ENCODE measurements at places on chromosomes 6 and 20. TPM values are rescaled to one million over a fixed set of nuclear protein-coding genes. Genes with fewer than 3 reads are reported as not detected.

DNA sequence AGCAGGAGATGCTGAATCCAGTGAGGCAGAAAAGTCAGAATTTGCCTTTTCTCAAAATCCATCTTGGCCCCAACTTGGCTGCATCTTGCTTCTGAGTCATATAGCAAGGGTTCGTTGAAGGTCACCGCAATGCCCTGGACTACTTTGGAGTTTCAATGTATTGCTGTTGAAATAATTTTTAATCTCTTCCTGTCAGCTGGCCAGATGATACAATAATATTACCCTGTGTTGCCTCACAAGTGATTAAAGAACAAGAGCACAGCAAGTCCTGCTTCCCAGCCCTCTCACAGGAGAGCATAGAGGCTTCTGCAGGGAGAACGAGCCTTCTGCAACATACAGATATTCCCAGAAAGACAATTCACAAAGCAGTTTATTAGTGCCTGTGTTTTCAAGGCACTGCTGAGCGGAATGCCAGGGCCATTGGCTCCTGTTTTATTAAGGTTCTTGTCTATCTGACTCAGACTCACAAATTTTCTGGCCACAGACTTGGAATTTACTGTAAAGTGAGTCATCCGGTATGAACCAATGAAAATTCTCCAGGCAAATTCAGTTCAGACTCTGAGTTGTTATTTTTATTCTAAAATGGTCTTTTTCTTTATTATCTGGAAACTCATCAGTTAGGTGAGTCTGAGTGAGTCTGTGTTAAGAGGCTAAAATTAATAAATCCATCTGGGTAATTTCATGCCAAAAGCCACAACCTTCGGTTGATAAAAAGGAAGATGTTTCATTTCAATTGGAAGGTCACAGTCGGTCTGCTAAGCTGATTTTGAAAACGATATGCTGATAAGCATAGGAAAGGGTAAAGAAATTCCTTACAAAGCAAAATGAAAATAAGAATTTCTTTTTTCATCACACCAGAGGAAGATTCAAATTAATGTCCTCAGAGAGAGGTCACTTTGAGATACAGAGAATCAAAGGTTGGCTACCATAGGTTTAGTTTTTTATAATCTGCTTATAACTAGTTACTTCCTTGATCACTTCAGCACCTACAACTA lies 289.4 kb upstream of the STXBP5 start:
- peak; percentile 48 for DNase-seq
- no peaks in the 10 kb centered on the region for H3K27me3 ChIP-seq
- H3K4me1 ChIP-seq, result peaks cover 4% of the 10 kb centered on the region
- no peaks in the 10 kb centered on the region for H3K36me3 ChIP-seq
- peak overlapping the region; percentile 8 for H3K4me3 ChIP-seq
- H3K27ac ChIP-seq, result peak overlapping the region; percentile 15

DNA sequence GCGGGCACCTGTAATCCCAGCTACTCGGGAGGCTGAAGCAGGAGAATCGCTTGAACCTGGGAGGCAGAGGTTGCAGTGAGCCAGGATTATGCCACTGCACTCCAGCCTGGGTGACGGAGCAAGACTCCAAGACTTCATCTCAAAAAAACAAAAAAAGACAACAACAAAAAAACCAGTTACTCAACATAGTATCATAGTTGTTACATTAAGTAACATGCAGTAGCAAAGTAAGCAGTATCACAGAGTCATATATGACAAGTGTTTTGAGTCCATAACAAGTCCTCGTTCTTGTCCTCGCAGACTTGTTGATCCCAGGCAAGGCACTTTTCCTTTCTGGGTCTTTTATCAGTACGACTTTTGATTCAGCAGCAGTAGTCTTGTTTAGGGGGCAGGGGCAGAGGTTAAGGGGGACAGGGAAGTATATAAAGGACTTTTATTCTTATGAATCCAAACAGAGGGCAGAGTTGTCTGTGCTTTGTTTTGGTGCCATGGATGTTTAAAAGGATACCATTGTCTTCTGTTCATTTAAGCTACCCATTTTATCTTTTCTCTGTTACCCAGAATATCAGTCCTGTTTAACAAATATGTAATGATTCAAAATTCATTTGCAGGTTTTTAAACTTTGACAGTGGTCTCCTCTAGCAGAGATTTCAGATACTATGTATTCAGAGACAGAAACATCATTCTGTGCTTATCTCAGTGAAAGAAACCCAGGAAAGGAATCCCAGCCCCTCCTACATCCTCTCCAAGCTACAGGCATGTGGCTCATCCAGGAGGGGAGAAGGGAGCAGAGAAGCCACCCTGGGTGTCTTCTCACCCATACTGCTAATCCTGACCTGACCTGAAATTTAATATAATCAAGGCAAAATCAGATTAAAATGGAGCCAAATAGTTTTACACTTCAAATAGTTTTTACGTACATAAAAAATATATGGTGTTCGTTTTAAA lies 137.9 kb upstream of the EDN1 start:
- H3K27ac ChIP-seq, result no peak overlapping the region
- DNase-seq, result no peak
- H3K27me3 ChIP-seq, result no peaks in the 10 kb centered on the region
- H3K4me3 ChIP-seq, result no peak overlapping the region
- peaks cover 2% of the 10 kb centered on the region for H3K4me1 ChIP-seq
- no peaks in the 10 kb centered on the region for H3K36me3 ChIP-seq

- no peak overlapping the region for H3K4me3 ChIP-seq
- peak; percentile 89 for DNase-seq
- no peak overlapping the region for H3K27ac ChIP-seq
- H3K27me3 ChIP-seq, result no peaks in the 10 kb centered on the region
- H3K4me1 ChIP-seq, result peaks cover 10% of the 10 kb centered on the region
- H3K36me3 ChIP-seq, result no peaks in the 10 kb centered on the region
Observed at GRCh38 chr6:168699631-168700295, 258.8 kb downstream of the SMOC2 start.

DNA sequence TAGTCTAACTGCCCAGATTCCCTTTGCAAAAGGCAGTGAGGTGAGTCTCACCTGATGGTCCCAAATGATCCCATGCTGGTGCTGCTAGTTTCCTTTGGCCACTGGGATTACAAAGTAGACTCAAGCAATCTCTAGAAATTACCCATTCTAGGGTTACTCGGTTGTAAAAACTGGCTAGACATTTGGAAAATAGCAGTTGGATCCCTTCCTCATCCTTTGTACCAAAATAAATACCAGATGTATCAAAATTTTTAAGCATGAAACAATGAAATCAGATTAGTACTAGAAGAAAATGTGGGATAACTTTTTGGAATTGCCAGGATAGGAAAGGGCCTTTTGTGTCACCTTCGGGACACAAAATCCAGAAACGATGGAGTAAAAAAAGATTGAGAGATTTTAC lies 112.9 kb upstream of the TOP1 start:
- no peak overlapping the region for H3K4me3 ChIP-seq
- no peak overlapping the region for H3K27ac ChIP-seq
- H3K4me1 ChIP-seq, result no peaks in the 10 kb centered on the region
- DNase-seq, result no peak

DNA sequence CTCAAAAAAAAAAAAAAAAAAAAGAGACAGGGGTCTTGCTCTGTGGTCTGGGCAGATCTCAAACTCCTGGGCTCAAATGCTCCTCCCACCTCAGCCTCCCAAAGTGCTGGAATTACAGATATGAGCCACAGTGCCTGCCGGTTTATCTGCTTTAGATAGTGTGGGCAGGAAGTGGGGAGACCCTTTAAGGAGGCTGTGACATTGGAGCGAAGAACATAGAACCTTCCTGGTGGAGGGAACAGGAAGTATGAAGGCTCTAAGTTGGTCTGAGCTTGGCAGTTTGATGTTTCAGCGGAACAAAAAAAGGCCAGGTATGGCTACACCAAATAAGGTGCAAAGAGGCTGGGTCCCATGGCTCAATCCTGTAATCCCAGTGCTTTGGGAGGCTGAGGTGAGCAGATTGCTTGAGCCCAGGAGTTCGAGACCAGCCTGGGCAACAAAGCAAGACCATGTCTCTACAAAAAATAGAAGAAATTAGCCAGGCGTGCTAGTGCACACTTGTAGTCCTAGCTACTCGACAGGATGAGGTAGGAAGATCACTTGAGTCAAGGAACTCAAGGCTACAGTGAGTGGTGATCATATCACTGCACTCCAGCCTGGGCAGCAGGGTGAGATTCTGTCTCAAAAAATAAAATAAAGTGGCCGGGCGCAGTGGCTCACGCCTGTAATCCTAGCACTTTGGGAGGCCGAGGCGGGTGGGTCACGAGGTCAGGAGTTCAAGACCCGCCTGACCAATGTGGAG lies 8.7 kb upstream of the ZMYND8 start:
- H3K4me1 ChIP-seq, result peaks cover 9% of the 10 kb centered on the region
- H3K27ac ChIP-seq, result no peak overlapping the region
- no peaks in the 10 kb centered on the region for H3K27me3 ChIP-seq
- H3K36me3 ChIP-seq, result no peaks in the 10 kb centered on the region
- no peak overlapping the region for H3K4me3 ChIP-seq
- DNase-seq, result no peak

PGC gene
- total RNA-seq, result not detected

- no peak overlapping the region for H3K27ac ChIP-seq
- H3K36me3 ChIP-seq, result no peaks in the 10 kb centered on the region
- no peaks in the 10 kb centered on the region for H3K4me1 ChIP-seq
- DNase-seq, result no peak
Observed at GRCh38 chr6:125868252-125868651, 77.5 kb downstream of the NCOA7 start.

BCAS1 gene
- 0.51 TPM for total RNA-seq

- no peaks in the 10 kb centered on the region for H3K36me3 ChIP-seq
- no peak overlapping the region for H3K27ac ChIP-seq
- H3K27me3 ChIP-seq, result no peaks in the 10 kb centered on the region
- DNase-seq, result no peak
Observed at GRCh38 chr6:33790379-33790778, 1.4 kb upstream of the LEMD2 start.

GRCh38 chr20:59063358-59064213 lies 21.0 kb upstream of the PRELID3B start:
- no peaks in the 10 kb centered on the region for H3K36me3 ChIP-seq
- no peak overlapping the region for H3K4me3 ChIP-seq
- peak; percentile 11 for DNase-seq
- H3K27ac ChIP-seq, result no peak overlapping the region
- no peaks in the 10 kb centered on the region for H3K4me1 ChIP-seq

DNA sequence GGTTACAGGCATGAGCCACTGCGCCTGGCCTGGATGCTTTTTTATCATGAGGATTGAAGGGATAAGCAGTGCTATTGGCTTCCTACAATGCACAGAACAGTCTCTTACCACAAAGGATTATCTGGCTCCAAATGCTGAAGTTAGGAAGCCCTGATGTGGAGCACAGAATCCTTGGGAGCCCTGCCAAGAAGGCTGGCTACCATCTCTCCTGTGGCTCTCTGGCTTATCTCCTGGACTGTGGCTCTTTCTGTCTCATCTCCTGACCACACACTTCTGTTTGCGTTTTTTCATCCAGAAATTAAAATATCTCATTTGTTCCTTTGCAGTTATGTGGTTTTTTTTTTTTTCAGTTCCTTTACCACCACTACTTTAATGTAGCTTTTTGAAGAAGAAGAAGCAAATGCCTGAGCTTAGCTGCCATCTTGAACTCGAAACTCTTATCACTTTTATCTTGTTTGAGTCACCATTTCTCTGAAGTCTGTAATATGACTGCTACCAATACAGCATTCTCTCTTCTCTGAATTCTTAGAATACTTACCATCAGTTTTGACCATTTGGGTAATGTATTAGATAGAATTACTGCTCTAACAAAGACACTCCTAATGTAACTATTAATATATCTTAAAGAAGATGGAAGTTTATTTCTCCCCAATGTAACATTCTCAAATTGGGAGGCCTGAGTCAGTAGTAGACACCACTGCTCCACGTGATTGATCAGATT lies 1044.7 kb downstream of the KIF16B start:
- H3K27ac ChIP-seq, result no peak overlapping the region
- DNase-seq, result peak; percentile 41
- H3K27me3 ChIP-seq, result no peaks in the 10 kb centered on the region
- H3K4me1 ChIP-seq, result no peaks in the 10 kb centered on the region
- no peaks in the 10 kb centered on the region for H3K36me3 ChIP-seq

- no peaks in the 10 kb centered on the region for H3K36me3 ChIP-seq
- H3K27ac ChIP-seq, result peak overlapping the region; percentile 37
- no peaks in the 10 kb centered on the region for H3K27me3 ChIP-seq
- H3K4me3 ChIP-seq, result peak overlapping the region; percentile 96
- DNase-seq, result no peak
Observed at GRCh38 chr6:70412252-70413113, 825 bp upstream of the FAM135A start.

BACH2 gene
- total RNA-seq, result 16.4 TPM

MAS1 gene
- 0.11 TPM for total RNA-seq

- peak; percentile 59 for DNase-seq
- H3K36me3 ChIP-seq, result no peaks in the 10 kb centered on the region
- peaks cover 13% of the 10 kb centered on the region for H3K4me1 ChIP-seq
- no peaks in the 10 kb centered on the region for H3K27me3 ChIP-seq
Observed at GRCh38 chr20:37358366-37359150, 12.6 kb downstream of the SRC start.

DNA sequence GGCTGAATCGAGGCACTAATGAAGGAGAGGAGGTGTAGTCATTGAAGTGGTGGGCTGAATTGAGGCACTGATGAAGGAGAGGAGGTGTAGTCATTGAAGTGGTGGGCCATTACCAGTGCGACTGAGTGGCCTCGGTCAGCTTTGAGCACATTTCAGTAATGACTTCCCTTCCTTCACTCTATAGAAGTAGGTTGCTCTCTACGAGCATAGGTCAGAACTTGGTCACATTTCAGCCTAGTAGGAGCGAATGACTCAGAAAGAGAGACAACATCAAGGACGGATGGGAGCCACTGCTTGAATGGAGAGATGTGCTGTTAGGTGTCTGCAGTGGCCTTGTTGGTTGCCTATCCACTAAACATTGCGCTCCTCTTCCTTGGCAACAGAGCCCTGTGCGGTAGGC lies 39.5 kb downstream of the ZDHHC14 start:
- H3K4me3 ChIP-seq, result no peak overlapping the region
- H3K4me1 ChIP-seq, result no peaks in the 10 kb centered on the region
- no peaks in the 10 kb centered on the region for H3K27me3 ChIP-seq
- H3K36me3 ChIP-seq, result no peaks in the 10 kb centered on the region
- no peak overlapping the region for H3K27ac ChIP-seq

PRL gene
- 0.22 TPM for total RNA-seq

- DNase-seq, result no peak
- H3K36me3 ChIP-seq, result no peaks in the 10 kb centered on the region
- H3K27ac ChIP-seq, result peak overlapping the region; percentile 93
- H3K4me3 ChIP-seq, result peak overlapping the region; percentile 61
- H3K4me1 ChIP-seq, result peaks cover 3% of the 10 kb centered on the region
Observed at GRCh38 chr6:56541741-56542360, 100.8 kb downstream of the DST start.

DDO gene
- total RNA-seq, result not detected

CCN6 gene
- not detected for total RNA-seq

Data from ovary (tissue), 10 donors.